Skin of body (tissue), 3 donors: ENCODE measurements at places on chromosomes 3 and 15. TPM values are rescaled to one million over a fixed set of nuclear protein-coding genes. Genes with fewer than 3 reads are reported as not detected.
A peak's percentile ranks its signal among the peaks of the same experiment; 100 is the strongest.

DNA sequence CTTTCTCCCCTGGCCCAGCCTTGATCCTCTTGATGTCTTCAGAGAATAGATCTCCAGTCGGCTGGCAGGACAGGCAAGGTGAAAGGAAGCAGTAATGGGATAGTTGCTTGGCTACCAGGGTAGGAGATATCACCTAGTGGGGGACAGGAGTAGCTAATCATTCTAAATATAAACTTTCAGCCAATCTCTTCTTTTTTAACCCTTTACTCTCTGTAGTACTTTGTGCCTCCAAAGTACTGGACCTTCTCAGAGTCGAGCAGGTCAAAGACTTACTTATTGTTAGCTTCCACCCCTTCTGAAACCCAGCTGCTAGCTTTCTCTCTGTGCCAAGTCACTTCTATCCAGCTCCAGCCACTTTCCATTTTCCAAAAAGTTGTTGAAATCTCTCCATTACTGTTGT, 43.4 kb upstream of the FILIP1L start:
- DNase-seq = no peak

MOBP gene
- total RNA-seq = 0.10 TPM

DNA sequence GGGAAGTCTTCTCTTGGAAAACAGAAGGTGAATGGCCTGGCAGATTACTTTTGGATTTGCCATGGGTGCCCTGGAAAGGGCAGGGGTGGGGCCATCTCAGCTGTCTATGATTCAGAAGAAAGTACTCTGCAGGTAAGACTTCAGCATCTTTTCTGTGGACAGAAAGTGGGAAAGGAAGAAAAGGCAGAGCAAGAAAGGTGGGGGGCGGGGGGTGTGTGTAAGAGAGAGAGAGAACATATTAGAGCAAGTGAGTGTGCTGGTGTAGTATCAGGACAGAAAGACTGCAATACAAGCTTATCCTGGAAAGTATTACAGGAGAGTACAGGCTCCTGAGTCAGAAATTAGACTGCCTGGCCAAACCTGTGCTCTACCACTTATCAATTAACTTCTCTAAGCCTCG, 5.5 kb downstream of the TAGLN3 start:
- no peak for DNase-seq

DNA sequence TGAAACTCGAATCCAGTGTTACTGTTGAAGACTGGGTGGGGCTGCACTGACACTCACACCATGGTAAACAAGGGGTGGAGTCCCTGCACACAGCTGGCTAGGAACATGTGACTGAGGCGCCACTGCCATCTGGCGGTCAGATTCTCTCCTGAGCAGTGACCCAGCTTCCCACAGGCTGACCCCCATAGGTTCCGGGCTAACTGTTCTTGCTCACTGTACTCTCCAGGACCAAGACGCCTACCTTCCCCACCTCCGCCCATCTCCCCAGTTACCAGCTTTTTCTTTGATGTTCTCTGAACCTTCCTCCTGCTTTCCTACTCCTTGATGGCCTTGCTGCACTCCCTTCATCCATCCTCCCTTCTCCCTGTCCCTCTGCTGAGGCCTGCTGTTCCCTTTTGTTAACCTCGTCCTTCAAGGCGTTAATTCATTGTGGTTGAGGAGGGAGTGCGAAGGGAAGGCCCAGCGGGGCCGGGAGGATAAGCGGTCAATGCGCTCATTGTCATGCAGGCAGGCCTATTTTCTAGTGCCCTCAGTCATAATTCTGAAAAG, 115.2 kb downstream of the ATP8B4 start:
- DNase-seq = peak; percentile 79

GRCh38 chr3:149474250-149474817, at the start of gene TM4SF4:
TSS of gene TM4SF4 (plus strand) at chr3:149474697. CDS start at chr3:149474878, 181 bp downstream.
- no peak for DNase-seq

SPINT1 gene
- 50.8 TPM for total RNA-seq
